SK-N-DZ (cell line): ENCODE measurements at places on chromosomes 11 and 22.

DNA sequence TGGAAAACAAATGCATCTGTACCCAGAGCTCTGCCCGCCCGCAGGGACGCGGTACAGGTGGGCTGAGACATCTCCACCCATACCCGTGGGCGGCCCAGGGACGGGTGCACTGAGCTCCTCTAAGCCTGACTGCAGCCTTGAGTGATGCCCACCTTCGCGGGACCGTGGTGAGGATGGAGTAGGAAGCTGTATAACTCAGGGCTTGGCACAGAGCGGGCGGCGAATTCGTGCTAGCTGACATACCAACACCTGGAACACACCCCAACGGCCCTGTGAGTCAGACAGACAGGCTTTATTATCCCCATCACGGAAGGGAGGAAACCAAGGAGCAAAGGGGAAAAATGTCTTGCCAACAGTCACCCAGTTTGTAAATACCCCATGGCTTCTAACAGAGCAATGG, 61.9 kb downstream of the SMCO4 start:
- DNase-seq, result no peak

DNA sequence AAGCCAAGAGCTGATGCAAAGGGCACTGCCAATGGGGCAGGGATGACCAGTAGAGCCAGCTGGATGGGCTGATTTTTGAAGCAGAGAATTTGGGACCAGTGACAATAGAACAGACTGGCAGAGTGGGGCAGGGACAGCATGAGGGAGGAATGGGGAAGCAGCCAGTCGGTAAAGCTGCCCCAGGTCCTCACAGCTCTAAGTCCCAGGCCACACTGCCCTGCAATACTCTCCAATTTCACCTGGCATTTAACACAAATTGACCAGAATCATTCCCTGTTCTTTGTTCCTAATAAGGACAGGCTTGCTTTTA, 186.9 kb downstream of the CTTN start:
- DNase-seq, result no peak

DNA sequence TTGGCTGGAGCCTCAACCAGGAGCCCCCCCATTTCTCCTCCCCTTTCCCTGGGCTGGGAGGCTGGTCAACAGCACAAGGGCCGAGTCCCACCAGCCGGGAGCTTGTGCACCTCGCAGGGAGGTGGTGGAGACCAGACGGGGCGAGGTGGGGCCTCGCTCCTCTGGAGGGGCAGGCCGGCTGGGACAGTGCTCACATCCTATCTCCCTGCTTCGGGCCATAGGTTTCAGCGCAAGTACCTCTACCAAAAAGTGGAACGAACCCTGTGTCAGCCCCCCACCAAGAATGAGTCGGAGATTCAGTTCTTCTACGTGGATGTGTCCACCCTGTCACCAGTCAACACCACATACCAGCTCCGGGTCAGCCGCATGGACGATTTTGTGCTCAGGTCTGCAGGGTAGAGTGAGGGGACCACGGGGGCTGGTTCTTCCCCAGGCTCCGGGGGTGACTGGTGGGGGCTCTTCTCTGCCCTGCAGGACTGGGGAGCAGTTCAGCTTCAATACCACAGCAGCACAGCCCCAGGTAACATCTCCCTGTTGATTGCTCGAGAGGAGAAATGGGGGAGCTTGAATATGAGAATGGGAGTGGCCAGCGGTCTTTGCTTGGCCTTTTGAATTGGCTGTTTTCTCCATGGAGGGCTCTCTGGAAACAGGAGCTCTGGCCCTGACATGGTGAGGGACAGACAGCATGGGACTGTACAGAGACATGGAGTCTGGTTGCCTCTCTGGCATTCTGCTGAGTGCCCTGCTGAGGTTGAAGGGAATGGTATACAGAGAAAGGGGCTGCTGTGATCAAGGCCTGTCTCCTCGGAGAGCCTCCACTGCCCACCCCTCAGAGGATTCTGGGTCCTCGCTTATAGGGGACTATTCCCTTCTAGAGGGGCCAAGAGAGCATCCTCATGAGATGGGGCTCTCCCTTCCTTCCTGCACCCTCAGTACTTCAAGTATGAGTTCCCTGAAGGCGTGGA, 3.3 kb downstream of the SIDT2 start:
- no peak for DNase-seq

DNA sequence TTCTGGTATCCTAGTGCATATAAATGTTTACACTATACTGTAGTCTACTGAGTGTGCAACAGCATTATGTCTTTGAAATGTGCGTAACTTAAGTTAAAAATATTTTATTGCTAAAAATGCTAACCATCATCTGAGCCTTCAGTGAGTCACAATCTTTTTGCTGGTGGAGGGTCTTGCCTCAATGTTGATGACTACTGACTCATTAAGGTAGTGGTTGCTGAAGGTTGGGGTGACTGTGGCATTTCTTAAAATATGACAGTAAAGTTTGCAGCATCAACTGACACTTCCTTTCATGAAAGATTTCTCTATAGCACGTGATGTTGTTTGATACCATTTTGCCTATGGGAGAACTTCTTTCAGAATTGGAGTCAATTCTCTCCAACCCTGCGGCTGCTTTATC, 8.5 kb upstream of the CREBZF start:
- DNase-seq, result no peak

- no peak for DNase-seq
Measured at GRCh38 chr11:113670831-113671215, 35.3 kb downstream of the TMPRSS5 start.

DNA sequence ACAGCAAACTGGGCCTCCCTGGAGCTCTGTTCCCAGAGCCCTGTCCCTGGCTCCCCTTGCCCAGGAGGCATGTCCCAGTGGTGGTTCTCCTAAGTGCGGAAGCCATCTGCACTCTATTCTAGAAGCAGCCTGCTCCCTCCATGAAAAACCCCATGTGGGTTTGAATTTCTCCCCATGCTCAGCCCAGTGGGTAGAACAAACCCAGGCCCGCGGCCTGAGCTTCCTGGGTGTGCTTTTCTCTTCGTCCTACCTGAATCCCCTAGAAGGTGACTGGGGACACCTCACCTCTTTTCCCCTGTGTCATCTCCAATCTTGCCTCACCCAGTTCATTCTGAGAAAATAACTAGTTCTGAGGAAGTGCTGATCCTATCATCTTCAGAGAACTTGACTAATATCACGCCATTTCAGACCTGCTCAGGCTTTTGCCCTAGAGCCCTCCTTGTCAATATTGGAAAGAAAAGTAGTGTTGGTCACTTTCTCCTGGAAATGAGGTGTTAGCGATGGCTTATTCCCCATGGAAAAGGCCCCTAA, 15.9 kb downstream of the IL10RA start:
- DNase-seq, result no peak

DNA sequence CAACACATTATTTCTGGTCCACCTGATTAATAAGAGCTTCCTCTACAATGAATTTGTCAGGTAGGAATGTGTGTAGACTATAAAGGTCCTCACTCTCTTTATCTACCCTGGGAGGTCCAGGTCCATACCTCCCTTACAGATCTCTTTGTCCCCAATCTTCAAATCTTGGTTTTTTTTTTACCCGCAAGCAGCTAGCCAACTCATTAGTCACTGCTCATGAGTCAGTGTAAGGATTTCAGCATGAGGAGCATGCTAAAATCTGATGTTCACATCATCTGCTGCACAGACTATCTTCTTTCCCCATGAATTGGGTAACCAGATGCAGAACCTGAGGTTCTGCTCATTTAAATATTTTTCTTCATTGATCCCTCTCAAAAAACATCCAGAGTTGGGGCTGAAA, 397.0 kb upstream of the ISX start:
- no peak for DNase-seq

- no peak for DNase-seq
Measured at GRCh38 chr11:66562907-66563583, 5.4 kb downstream of the CTSF start.

DNA sequence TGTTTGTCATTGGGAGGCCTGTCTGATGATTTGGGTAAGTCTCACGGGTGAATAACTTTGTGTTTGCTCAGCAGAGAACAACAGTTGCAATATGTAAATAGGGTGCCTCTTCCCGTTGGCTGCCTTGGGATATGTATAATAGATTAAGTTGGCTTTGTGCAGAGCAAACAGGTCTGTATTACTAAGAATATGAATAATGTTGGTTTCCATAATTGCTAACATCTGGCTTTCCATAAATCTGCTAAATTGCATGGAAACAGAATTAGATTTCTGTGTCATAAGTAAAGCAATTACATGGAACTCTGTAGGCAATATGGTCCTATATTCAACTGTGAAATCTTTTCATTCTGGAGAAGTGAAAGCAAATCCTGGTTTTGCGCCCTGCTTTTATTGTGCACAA, 636.0 kb upstream of the ANO5 start:
- DNase-seq, result peak; percentile 74

- no peak for DNase-seq
Measured at GRCh38 chr22:27636716-27637508, 164.6 kb downstream of the MN1 start.

DNA sequence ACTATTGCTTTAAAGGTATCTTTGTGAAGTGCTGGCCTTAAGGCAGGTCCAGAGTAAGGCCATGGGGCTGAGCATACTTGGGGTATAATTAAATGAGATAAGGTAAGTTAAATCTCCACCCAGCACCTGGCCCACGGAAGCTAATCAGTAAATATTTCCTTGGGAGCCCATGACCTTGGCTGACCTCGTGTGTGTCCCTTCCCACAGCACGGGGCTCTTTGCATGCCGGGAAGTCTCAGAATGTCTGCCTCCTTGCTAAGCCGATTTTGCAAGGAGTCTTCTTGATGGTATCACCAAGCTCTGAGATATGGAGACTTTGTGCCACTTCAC, 46.5 kb downstream of the ADM start:
- no peak for DNase-seq

GRCh38 chr11:117960406-117960805, 25.8 kb upstream of the IL10RA start:
- no peak for DNase-seq

GRCh38 chr22:39312410-39312809, 7.0 kb downstream of the RPL3 start:
- DNase-seq, result no peak

- DNase-seq, result peak; percentile 52
Measured at GRCh38 chr22:28882545-28882877, 861 bp upstream of the ZNRF3 start.

DNA sequence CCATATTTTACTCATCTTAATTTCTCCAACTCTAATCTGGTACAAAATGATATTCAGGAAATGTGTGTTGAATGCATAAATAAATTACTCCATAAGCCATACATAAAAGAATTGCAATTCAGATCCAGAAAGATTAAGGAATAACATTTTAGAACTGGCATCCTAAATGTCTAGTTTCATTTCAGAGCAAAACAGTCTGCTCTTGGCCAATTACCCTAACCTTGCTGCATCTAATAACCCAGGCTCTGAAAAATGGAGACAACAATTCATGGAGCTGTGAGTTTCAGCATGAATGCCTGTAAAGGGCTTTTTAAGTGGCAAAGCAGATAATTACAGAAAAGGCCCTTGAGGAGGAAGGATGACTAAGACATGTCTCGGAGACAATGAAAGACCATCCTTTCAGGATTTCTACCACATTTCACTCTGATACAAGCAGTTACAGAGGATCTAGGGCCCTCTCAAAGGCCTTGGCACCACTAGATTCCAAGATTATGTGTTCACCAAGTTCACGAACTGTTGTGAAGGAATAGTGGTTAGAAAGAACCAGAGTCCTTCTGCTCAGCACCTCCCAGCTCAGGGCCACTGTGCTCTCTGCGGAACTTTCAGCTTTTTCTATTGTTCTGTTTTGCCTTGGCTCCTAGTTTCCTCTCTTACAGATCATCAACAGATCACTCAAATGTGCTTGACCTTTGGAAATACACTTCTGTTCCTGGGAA, 157.6 kb upstream of the BLID start:
- peak; percentile 23 for DNase-seq

DNA sequence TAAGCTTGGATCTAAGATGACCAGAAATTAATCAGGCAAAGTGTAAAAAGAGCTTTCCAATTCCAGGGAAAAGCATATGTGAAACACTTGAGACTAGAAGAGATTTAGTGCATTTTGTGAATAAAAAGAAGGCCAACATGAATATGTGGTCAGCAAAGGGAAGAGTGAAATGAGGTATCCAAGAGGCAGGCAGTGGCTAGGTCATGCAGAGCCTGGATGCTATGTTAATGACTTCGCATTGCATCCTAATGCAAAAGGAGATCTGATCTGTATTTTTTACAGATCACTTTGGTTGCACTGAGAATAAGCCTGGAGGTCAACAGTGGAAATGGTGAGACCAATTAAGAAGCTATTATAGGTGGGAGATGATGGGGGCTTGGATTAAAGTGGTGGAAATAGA, 641.3 kb upstream of the CCDC90B start:
- no peak for DNase-seq

GRCh38 chr11:77269484-77270123, 31.9 kb downstream of the GDPD4 start:
- no peak for DNase-seq

DNA sequence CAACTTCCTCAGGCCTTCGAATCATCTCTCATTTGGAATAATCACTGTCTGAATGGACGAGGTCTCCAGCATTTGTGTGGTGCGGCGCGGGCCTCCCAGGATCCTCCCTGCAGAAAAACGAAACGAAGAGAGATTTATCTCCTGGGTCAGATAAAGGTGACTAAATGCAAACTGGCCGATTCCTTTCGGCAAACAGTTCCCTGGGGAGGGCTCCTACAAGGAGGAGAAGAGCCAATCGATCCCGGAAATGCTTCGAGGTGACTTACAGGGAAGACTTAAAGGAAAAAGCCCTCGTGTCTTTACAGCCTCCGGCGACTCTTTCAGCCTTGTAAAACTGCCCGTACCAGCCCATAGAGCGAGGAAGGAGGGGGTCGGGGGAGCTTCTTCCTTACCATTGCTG, 126.5 kb downstream of the MIAT start:
- no peak for DNase-seq

- peak; percentile 85 for DNase-seq
Measured at GRCh38 chr11:63023841-63024648, 8.4 kb upstream of the SLC22A8 start.

GRCh38 chr11:68432874-68433273, 27.7 kb upstream of the PPP6R3 start:
- no peak for DNase-seq

- no peak for DNase-seq
Measured at GRCh38 chr22:20262582-20263147, 5.5 kb downstream of the RTN4R start.

- no peak for DNase-seq
Measured at GRCh38 chr11:107331728-107332127, 125.9 kb downstream of the CWF19L2 start.

DNA sequence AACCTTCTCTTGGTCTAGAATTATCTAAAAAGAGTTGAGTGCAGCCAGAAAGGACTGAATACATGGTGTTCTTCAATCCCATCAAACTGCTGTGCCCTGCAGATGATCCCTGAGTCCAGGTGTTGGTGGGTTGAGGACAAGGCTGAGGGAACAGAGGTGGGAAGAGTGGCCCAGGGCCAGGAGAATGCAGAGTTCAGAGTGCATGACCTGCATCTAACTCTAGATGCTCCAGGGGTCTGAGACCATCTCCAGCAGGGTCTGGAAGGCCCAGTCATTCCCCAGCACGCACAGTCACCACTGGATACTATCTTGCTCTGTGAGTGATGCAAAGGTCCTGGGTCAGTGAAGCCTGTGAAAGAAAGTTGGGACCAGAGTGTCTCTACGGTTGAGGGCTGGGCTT, 2.1 kb upstream of the VPREB1 start:
- DNase-seq, result no peak

DNA sequence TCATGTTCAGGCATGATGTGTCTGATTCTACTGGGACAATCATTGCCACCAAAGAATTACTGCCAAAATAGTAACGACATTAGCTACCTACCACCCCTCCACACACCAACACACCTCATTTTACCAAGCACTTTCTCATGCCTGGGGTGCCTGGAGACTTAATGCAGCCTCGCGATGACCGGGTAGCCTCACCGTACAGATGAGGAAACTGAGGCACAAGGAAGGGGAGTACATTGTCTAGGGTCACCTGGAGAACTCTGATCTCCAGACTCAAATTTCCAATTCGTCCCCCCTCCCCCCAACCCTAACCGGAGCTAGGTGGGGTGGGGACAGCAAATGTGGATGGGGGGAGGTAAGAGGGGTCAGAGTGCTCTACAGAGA, 2.7 kb upstream of the RTN4RL2 start:
- no peak for DNase-seq
